ENCODE measurements at places on chromosomes 5 and 9.

GRCh38 chr9:133023117-133023890, 7.5 kb upstream of the GTF3C5 start:
- DNase-seq = no peak

DNA sequence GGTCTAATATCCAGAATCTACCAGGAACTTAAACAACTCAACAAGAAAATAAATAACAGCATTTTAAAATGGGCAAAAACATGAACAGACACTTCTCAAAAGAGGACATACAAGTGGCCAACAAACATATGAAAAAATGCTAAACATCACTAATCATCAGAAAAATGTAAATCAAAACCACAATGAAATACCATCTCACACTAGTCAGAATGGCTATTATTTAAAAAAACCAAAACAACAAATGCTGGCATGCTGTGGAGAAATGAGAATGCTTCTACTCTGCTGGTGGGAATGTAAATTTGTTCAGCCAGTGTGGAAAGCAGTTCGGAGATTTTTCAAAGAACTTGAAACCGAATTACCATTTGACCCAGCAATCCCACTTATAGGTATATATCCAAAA, 63.1 kb downstream of the ADAMTS6 start:
- DNase-seq = no peak

DNA sequence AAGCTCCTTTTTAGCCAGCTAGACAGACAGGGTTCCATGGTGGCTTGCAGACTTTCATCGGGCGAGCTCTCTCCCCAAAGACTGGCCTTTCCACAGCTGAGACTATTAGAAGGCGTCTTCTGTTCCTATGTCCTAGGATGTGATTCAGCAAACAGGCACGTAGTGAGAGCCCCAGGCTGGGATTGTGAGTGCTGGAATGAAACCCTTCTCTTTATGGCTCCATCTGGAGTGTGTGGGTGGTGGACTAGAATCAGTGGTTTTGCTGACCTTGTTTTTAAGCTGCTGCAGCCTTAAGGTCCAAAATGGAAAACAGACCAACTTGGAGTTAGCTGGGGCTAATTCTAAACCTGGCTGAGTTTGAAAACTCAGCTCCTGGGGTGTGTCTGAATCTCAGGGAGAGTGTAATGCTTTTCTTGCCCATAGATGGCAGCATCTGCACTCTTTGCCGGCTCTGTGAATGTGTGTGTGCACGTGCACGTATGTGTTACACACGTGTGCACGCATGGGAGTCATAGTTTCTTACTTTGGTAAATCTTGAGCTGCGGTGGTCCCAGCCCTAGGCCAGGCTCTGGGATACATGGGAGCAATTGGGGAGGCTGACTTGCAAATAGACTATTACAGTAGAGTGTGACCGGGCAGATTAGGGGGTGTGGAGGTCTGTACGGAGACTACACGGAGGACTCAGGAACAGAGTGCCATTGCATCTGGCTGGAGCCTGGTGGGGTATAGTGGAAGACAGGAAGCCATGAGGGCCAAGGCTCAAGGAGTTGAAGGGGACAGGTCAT, 10.7 kb downstream of the GSN start:
- no peak for DNase-seq

GRCh38 chr5:138922494-138922893, 47.4 kb upstream of the LRRTM2 start:
- no peak for DNase-seq

- DNase-seq = no peak
Measured at GRCh38 chr5:150438873-150439546, 10.5 kb downstream of the RPS14 start.

- DNase-seq = no peak
Measured at GRCh38 chr5:154058055-154059038, 19.6 kb downstream of the MFAP3 start.

DNA sequence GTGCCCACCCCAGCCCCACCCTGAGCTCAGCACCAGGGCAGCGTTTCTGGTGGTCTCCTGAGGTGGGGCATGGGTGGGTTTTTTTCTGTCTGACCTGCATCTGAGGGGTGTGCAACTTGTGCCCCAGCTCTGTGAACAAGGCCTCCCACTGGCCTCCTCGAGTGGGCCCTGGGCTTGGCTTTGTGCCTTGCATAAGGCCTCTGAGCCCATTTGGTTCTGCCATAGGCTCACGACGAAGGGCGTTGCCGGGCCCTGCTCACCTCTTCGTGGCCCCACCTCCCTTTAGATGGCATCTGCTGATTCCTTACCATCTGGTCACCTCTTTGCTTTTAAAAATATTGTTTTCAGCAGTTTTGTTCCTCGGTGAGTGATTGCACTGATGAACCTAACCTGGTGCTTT, 127.1 kb upstream of the COL5A1 start:
- no peak for DNase-seq

GRCh38 chr9:4042991-4043390, 256.9 kb downstream of the GLIS3 start:
- DNase-seq = no peak

GRCh38 chr9:98105006-98105405, 14.0 kb downstream of the TRIM14 start:
- DNase-seq = no peak

DNA sequence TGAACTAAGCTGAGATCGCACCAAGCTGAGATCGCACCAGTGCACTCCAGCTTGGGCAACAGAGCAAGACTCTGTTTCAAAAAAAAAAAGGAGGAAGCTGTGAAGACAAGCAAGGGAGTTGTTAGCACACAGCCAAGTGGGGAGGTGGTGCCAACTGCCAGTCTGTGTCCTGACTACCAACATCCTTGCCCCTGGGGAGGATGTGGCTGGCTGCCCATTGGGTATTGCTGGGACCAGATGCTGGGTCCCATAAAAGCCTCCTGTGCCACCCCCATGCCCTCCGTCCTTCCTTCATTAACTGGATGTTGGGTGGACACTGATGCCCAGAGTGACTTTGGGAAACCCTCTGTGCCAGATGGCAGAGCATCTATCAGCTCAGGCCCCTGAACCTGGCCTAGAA, 157.1 kb upstream of the COL5A1 start:
- DNase-seq = no peak

DNA sequence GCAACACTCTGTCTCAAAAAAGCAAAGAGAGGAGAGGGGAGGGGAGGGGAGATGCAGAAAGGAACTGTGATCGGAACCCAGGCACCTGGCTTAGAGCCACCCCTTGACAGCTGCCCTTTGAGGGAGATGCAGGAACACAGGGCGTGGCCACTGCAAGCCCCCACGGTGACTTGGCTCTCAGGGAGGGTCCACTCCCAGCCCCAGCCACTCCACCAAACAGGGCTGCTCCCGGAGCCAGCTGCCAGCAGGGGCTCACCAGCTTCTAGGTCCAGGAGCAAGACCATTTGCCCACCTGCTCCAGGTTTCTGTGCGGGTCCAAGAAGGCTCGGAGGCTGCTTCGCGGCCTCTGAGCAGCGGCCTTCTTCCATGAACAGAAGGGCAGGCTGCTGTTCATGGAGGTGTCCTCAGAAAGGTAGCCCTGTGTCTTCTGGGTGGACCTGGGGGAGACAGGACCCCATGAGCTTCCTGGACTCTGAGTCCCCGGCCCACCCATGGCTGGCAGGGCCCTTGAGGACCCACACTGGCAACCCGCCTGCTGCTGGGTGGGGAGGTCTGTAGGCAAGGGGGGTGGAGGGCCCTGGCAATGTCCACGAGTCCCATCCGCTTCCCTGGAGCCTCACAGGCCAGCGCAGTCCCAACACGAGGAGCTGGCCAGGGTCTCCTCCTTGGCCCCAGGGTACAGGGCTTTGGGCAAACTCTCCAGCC, 7.9 kb downstream of the C9orf50 start:
- DNase-seq = no peak

DNA sequence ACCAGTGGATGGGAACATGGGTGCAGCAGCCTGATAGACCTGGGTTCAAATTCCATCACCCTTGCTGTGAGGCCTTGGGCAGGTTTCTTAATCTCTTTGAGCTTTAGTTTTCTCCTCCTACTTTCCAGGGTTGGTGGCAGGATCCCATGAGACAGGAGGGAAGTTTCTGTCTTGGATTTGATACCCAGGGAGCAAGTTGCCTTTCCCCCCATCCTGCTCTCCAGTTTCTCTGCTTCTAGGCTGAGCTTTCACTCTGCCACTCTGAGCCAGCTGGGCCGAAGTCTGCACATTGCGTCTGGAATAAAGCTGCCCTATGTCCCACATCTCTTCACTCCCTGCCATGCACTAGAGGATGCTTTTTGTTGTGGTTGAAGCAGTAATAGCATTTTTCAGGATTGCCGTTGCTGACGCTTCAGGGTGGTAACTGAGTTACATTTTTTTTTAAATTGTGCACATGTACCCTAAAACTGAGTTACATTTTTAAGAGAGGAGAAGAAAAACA, 40.5 kb upstream of the ANGPTL2 start:
- no peak for DNase-seq

- DNase-seq = no peak
Measured at GRCh38 chr9:109039539-109039938, 26.2 kb upstream of the CTNNAL1 start.

DNA sequence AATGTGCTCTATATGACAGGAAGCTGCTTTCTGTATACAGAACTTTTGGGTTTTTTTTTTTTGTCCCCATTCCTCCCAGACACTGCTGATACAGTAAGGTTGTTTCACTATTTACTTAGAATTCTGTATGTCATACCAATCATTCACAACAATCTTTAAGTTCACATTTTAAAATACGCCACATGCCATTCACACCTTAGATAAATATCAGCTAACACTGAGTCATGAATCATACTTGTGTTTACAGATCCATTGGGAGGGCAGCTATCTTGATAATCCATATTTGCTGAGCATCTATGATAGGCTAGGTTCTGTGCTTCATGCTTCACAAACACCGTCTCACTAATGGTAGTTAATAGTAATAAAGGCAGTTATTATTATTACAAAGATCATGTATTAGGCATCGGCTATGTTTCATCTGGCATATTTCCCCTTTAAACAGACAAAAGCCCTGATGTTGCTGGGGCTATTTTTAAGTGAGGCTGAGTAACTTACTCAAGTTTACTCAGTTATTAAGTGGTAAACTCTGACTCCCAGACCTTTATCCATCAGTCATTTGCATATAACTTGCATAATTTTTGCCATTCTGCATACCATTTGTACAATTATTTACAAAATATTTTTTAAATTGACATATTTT, 152.2 kb upstream of the HMHB1 start:
- no peak for DNase-seq

- DNase-seq = no peak
Measured at GRCh38 chr5:53291528-53291927, 182.0 kb upstream of the MOCS2 start.

DNA sequence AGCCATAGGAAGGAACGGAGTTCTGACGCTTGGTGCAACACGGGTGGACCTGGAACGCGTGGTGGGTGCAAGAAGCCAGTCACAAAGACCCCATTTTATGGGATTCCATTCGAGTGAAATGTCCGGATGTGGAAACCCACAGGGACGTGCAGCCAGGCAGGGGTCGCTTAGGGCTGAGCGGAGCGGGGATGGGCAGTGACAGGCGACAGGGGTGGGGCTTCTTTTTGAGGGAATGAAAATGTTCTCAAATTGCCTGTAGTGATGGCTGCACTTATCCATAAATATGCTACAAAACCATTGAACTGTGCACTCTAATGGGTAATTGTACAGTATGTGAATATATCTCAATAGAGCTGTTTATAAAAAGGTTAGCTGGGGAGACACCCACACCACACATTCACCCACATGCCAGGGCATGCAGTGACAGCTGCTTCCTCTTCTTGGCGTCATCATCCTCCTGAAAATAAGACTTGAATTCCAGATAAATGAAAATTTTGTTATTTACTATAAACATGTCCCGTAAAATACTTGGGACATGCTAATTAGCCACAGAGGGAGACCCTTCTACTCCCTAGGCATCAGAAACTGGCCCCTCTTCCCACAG, 71.3 kb upstream of the OLFM1 start:
- no peak for DNase-seq

DNA sequence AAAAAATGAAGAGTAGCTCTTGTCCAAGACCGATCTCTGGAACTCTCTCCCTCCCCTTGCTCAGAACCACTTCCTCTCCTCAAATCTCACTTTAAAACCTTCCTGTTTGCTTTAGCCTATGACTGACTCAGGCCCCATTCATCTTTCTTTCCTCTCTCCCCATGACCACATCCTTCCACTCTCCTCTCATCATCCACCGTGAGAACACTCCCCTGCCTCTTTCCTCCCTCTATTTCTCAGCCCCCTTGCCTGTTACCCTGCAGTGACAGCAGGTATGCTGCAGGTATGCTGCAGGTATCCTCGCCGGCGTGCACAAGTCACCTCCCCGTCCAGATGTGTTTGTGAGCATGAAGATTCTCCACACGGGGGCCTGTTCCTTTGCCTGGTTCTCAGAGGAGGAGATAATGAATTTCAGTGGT, 505.3 kb downstream of the CCDC171 start:
- no peak for DNase-seq

GRCh38 chr9:136726631-136727191, 14.3 kb downstream of the DIPK1B start:
- DNase-seq = no peak

- DNase-seq = no peak
Measured at GRCh38 chr5:132353486-132353995, 16.0 kb upstream of the SLC22A5 start.

- DNase-seq = no peak
Measured at GRCh38 chr5:122941737-122942136, 94.8 kb downstream of the PPIC start.

DNA sequence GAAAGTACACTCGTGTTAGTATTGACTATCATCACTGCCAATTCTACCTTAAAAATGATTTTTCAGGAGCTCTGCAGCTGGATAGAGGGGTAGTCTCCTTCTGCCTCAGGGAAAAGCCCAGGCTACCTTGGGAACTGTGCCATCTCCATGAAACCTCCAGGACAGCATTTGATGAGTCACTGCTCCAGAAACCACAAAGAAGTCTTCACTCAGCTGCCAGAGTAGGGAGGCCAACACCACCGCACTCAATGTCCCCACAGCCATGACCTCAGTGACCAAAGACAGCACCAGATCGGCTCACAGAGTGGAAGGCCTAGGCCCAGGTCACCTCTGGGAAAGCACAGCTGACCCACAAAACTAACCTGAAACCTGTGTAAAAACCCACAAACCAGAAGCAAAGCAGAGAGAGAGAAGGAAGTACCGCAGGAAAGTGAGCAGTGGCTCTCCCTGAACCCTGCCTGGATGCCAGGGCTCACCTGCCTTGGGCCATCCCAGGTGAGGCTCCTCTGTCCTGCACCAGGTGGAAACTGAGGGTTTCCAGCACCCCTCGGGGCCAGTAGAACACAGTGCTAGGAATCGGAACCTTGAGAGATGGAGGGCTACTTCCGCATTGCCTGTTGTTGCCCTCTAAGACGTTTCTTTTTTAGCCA, 30.0 kb downstream of the S1PR3 start:
- no peak for DNase-seq

All from activated naive CD8-positive, alpha-beta T cell treated with anti-CD3 and anti-CD28 coated beads, Interleukin-2, amount 50 U/mL, for 16 hours (primary cell).